ENCODE measurements at places on chromosomes 12 and 14. TPM values are rescaled to one million over a fixed set of nuclear protein-coding genes. Genes with fewer than 3 reads are reported as not detected.

- DNase-seq: no peak
These were observed 6.5 kb downstream of the CAMKK2 start for GRCh38 chr12:121289962-121290361.

- DNase-seq: no peak
These were observed 755 bp upstream of the PTPN6 start for GRCh38 chr12:6950401-6950801.

DNA sequence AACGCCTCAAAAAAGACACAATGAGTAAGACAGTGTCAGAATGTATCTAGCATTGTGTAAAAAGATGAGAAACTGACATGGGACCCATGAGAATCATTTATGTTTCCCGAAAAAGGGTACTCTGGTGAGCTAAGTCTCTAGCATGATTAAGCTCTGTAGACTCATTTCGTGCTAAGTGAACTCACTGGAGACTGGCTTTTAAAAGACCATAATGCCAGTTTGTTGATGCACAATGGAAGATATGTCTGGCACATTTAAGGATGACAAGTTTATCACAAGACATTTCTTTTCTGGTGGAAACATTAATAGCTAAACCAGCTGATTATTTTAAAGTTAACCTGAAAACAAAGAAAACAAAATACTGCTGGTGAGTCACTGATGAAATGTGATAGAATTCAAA is 233.5 kb downstream of the SLC2A13 start:
- DNase-seq: no peak

The TAS2R7 gene
- not detected for total RNA-seq

The PAH gene
- total RNA-seq: 0.36 TPM

DNA sequence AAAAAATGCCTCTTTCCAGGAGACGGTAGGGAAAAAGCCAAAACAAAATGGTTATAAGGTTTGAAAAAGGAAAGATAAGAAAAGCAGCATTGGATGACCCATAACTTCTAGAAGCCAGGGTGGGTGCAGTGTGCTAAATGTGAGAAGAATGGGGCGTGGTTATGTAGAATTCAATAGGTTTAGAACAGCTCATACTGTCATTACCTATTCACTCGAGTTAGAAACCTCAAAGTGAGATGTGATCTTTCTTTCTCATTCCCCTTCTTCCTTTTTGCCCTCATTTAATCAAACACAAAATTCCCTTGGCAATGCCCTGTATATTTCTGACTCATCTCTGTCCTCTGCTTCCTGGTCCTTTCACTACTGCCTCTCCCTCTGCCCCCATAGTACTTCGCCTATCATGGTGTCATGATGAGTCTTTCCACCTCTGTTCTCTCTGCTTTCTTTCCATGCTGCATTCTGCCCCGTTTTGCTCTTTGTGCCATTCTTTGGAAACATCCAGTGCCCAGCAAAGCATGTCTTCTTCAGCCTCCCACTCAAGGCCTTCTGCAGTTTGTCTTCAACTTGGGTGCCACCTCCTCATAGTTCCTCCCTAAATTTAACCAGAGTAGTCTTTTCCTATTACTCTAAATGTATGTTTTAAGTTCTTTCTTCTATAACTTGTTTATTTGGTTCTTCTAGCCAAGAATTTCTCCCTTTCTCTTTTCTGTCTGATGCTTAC is 496.3 kb downstream of the NRXN3 start:
- DNase-seq: no peak
